ENCODE measurements at places on chromosomes 11 and 22. TPM values are rescaled to one million over a fixed set of nuclear protein-coding genes. Genes with fewer than 3 reads are reported as not detected.

Gene ISX
- not detected for total RNA-seq

Gene CCDC34
- 17.5 TPM for total RNA-seq

Gene ASCL2
- total RNA-seq, result 0.36 TPM

- no peaks in the 10 kb centered on the region for H3K4me1 ChIP-seq
- H3K4me3 ChIP-seq, result no peak overlapping the region
- H3K27ac ChIP-seq, result no peak overlapping the region
- DNase-seq, result peak; percentile 94
- no peaks in the 10 kb centered on the region for H3K36me3 ChIP-seq
- H3K27me3 ChIP-seq, result no peaks in the 10 kb centered on the region
Measured at GRCh38 chr22:45435544-45436139, 22.1 kb downstream of the RIBC2 start.

GRCh38 chr22:19884161-19884953 lies 29.7 kb upstream of the GNB1L start:
- DNase-seq, result no peak
- H3K36me3 ChIP-seq, result no peaks in the 10 kb centered on the region
- no peaks in the 10 kb centered on the region for H3K27me3 ChIP-seq
- peaks cover 2% of the 10 kb centered on the region for H3K4me1 ChIP-seq

GRCh38 chr11:18669219-18669596 lies 29.4 kb upstream of the TMEM86A start:
- H3K4me3 ChIP-seq, result no peak overlapping the region
- no peaks in the 10 kb centered on the region for H3K36me3 ChIP-seq
- DNase-seq, result no peak
- H3K27ac ChIP-seq, result no peak overlapping the region

- H3K4me1 ChIP-seq, result no peaks in the 10 kb centered on the region
- H3K4me3 ChIP-seq, result no peak overlapping the region
- no peaks in the 10 kb centered on the region for H3K27me3 ChIP-seq
Measured at GRCh38 chr11:10041748-10042446, 252.1 kb downstream of the SBF2 start.

- H3K27ac ChIP-seq, result peak overlapping the region; percentile 65
- no peaks in the 10 kb centered on the region for H3K36me3 ChIP-seq
- H3K4me3 ChIP-seq, result peak overlapping the region; percentile 54
Measured at GRCh38 chr11:1336836-1337646, 27.6 kb upstream of the TOLLIP start.
